CD4-positive, alpha-beta T cell treated with Interleukin-15 for 4 hours (primary cell): ENCODE measurements at places on chromosomes 3 and 15.

GRCh38 chr3:125037498-125038150 is 18.2 kb downstream of the HEG1 start:
- no peak for DNase-seq

DNA sequence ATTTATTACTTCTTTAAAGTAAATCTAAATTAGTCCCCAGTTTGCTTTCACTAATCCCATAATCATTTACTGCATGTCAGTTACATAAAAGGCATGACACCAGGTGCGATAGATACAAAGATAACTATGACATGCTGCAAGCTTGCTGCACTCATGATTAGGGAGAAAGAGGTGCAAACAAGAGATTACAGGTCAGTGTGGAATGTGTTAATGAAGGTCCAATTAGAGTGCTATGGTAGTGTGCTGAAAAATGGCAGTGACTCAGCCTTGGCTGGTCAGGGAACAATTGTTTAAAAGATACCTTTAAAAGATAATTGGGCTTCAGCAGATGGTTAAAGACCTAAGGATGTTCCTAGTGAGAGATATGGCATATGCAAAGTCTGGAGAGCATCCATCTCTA is 352.6 kb upstream of the TGFBR2 start:
- DNase-seq = no peak

DNA sequence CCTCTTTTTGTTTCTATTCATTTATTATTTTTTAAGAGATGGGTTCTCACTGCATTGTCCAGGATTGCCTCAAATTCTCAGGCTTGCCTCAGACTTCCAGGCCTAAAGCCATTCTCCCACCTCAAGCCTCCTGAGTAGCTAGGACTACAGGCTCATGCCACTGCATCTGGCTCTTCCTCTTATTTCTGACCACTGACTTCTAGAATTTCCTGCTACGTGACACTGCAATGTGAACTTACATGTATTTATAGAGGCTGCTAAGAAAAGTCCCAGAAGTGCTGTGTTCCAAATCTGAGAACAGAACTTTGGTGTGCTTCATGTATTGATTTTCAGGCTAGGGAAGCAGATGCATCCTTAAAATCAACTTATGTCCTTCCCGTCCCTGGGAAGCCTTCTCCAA is 407.4 kb downstream of the RSL24D1 start:
- no peak for DNase-seq

DNA sequence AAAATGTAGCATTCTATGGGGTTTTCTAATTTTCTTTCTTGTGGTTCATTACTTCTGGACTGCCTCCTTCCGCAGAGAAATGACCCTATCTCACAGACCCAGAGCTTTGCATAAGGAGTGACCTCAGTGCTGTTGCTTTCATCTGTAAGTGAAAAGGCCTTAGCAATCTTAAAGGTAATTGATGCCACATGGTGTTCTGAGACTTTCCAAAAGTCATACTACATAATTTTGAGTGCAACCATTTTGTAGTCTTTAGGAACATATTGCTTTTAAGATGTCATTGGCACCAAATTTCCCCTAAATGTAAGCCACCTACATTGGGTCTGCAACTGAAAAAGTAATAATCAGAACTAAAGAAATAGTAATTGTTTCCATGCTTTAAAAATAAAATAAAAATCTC is 9.2 kb upstream of the HHLA2 start:
- DNase-seq = no peak

DNA sequence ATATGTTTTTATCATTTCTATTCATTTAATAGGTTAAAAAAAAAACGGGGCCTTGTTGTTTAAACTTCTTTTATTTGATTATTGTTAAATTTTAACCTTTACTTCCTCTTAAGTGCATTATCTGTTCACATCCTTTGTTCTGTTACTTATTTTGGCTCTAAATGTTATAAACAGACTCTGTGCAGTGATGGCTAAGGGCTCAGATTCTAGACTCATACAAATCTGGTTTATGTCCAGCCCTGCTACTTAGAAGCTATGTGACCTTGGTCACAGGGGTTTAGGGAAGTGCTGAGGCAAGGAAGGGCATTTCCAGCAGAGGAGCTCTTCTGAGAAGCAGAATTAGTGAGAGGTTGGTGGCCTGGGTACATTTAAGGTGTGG is 55.3 kb upstream of the VILL start:
- DNase-seq = no peak

- DNase-seq = no peak
Measured at GRCh38 chr3:23923786-23924185, 6.9 kb downstream of the RPL15 start.

DNA sequence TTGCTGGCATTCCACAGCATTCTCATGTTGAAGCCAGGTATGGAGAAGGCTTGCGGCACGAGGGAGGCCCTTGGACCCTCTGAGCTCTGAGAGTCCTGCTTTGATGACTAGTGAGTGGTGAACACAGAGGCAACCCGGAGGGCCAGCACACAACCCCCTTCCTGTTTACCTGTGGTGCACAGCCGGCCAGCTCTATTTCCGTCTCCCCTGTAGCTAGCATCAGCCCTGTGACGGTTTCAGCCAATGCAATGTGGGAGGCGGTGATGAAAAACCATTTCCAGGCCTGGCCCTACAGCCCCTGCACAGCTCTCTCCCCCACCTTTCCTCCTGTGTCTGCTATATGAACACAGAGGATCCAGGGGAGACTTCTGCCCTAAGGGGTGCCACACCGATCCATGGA is 76.8 kb upstream of the KLHL25 start:
- DNase-seq = no peak

DNA sequence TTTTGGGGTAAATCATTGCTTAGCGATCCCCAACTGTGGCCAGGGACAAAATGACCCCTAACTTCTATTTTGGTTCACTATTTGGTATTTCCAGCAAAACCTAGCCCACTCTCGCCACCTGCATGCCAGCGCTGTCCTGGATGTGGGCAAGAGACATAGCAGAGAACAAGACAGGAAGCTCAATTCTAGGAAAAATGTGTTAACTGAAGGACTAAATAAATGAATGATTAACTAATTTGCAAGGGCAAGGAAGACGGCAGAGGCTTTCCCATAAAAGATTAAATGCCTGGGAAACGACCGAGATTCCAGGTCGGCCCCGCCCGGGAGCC is 408 bp downstream of the NICN1 start:
- DNase-seq = peak; percentile 17

DNA sequence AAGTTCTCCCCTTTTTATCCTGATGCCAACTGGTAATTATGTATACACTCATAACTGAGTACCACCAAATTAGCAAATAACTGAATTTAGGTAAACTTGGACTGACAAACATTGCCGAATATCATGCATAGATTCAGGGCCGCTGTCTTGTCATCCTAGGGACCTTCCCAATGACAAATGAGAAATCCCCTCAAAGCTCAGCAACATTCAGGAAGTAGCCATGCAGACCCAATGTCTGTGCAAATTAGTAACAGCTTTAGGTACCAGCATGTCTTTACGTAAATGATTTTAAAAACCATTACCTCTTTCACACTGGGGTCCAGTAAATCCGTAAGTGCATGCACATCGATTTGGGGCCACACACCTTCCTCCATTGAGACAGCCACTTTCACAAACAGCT is 49.5 kb downstream of the FBN1 start:
- DNase-seq = no peak

- no peak for DNase-seq
Measured at GRCh38 chr15:99671926-99672635, 61.2 kb downstream of the LYSMD4 start.

- no peak for DNase-seq
Measured at GRCh38 chr3:40827942-40828688, 303.4 kb downstream of the ZNF621 start.

GRCh38 chr3:117762621-117763037 is 1053.0 kb downstream of the TUSC7 start:
- DNase-seq = no peak
